Right renal cortex interstitium (tissue), 3 donors: ENCODE measurements at places on chromosomes 2 and 18.
A peak's percentile ranks its signal among the peaks of the same experiment; 100 is the strongest.

DNA sequence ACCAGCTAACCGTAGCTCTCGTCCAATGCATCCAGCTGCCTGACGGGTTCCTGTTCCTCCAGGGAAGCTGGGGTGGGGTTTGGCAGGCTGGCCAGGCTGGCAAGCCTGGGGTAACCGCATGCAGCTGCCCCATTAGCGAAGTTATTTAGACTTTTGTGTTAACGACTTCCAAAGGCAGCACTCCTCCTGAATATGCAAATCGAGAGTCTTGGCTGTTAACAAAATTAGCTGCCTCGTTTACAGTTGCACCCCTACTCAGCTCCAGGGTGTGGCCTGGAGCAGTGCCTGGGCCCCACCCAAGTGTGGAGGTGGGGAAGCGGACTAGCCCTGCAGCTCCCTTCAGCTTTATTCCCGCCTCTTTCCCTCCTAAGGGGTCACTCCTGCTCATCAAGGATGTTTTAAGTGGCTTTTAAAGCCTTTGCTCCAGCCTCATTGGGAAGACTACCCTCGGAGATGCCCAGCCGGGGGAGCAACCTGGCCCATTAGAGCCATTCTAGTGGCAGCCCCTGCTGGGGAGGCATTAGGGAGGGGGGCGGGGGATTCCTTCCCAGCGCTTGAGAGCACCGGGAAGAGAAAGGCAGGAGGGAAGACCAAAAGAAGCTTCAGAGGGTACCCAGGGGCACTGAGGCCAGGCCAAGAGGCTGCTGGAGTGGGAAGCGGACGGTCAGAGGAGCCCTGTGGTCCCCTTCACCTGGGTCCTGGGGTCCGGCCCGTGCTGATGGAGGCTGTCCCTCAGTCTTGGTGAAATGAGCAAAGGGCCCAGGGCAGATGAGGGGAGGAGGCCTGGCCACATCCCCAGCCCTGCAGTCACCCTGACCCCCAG lies 204.1 kb downstream of the CELF4 start:
- DNase-seq, result no peak

- DNase-seq, result no peak
These were observed 699.9 kb upstream of the SLC8A1 start for GRCh38 chr2:41151746-41152145.

GRCh38 chr2:34979148-34979547 lies 1376.4 kb upstream of the CRIM1 start:
- peak; percentile 12 for DNase-seq

- DNase-seq, result no peak
These were observed 180.6 kb downstream of the ZNF407 start for GRCh38 chr18:74778191-74778847.

DNA sequence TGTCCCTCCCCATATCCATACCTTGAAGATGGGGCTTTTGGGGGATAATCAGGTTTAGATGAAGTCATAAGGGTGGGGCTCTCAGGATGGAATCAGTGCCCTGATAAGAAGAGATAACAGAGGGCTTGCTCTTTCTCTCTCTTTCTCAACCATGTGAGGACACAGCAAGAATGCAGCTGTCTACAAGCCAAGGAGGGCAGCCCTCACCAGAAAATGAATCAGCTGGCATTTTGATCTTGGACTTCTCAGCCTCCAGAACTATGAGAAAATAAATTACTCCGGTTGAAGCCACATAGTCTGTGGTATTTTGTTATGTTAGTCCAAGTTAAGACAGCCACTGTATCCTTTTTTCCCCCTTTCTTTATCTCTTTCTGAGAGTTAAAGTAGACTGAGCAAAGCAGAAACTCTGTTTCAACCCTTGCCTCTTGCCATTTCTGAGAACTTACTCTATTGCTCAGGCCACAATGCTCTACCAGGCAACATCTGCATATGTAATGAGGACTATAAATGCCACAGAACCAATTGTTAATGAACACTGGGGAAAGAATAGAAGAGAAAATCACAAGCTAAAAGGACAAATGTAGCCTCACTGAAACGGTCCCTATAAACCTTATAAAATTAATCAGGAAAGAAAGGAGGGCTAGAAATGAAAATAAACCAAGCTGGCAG lies 56.9 kb downstream of the SRBD1 start:
- DNase-seq, result no peak

- DNase-seq, result peak; percentile 29
These were observed 166.4 kb downstream of the PDE11A start for GRCh38 chr2:177906041-177906718.

GRCh38 chr2:4507661-4508060 lies 804.3 kb downstream of the DCDC2C start:
- DNase-seq, result no peak

GRCh38 chr2:143668234-143668633 lies 539.0 kb downstream of the ARHGAP15 start:
- no peak for DNase-seq

- no peak for DNase-seq
These were observed 46.5 kb downstream of the BIN1 start for GRCh38 chr2:127060264-127060945.
